ENCODE measurements at places on chromosomes 2 and 18.

GRCh38 chr2:137966043-137966442 is 1.8 kb downstream of the HNMT start:
- DNase-seq = no peak

DNA sequence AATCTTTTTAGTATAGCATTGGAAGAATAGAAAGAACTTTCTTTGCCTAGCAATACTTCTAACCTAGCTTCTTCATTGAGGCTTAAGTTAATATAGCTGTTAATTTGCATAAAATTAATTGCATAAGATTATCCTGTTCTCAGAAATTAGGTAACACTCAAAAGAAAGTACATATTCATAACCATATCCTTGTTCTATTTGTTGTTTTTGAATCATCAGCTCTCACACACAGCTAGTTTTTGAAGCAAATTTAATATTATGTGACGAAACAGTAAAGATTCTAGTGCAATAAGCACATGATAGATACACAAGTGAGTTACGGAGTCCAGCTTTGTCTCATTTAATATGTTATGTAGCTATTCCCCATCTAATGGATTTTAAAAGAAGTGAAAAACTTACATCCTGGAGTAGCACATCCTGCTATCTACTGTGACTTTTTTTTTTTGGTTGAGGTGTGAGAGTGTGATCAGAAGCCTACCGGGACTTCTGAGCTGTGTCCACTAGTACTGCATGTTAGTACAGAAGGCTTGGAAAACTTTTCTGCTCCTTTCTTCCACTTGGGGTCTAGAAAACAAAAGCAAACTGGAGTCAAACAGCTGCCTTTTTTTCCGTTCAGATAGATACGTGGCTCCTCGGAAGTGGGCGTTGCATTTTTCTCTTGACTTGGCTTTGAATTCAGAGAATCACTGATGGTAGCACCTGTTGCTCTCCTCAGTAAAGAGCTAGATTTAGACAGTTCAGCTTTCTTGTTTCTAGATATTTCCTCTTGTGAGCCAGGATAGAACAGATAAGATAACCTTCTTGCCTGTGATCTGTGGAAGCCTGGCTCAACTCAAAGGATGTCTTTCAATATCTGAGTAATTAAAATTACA is 27.2 kb downstream of the KDM3A start:
- DNase-seq = no peak

GRCh38 chr2:43288417-43289305 is 62.3 kb upstream of the ZFP36L2 start:
- DNase-seq = no peak

DNA sequence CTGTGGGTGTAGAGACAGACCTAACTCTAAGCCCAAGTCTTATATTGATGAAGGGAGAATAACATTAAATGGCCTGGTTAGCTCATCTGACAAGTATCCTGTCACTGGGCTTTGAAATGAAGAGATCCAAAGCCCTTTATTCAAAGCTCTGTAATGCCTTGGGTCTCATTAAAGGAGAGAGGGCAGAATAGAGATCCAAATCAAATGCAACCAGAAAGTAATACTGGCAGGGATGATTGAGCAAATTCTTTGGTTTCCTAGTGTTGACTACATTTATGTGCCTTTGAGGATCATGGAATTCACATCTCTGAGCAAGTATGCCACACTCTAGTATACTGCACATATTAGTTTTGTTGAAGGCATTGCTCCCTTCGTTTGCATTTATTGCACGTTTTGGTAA is 147.9 kb upstream of the CAVIN2 start:
- no peak for DNase-seq

GRCh38 chr2:193542762-193543161 is 1348.0 kb upstream of the TMEFF2 start:
- no peak for DNase-seq

- DNase-seq = no peak
Observed at GRCh38 chr2:192184349-192184748, 10.4 kb downstream of the TMEFF2 start.
